Stimulated activated CD4-positive, alpha-beta T cell treated with anti-CD3 and anti-CD28 coated beads, Interleukin-1b, Interleukin-23, amount 100 ng/mL, for 1 hour (primary cell): ENCODE measurements at places on chromosomes 4 and X.

DNA sequence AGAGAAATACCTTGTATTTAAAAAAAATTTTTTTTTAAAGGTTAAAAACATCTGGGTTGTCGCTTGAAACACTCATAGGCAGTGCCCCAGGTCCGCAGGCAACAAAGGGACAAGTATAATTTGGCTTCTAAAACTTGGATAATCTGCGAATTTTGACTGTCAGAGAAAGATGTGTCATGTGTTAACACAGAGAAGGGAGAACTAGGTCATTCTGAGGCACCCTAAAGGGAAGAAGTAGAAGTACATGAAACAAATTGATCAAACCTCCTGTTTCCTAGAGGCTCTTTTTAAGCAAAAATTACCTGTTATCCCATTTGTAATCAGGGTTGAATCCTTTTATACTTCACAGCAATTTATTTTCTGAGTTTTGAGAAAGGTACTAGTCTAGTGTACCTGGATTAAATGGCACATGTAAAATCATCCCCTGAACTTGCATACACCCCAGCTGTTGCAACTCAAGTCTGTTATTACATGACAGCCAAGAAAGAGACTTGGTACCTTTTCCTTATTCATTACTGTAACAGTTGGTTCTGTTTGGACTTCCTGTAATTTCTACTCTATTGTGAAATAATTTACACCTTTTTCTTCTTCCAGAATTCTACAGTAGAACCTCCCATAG, 1.7 kb downstream of the SRD5A3 start:
- DNase-seq = no peak

- no peak for DNase-seq
Measured at GRCh38 chr4:141569141-141569540, 67.2 kb upstream of the IL15 start.

GRCh38 chrX:77450996-77451395, 3.8 kb downstream of the FGF16 start:
- DNase-seq = no peak

DNA sequence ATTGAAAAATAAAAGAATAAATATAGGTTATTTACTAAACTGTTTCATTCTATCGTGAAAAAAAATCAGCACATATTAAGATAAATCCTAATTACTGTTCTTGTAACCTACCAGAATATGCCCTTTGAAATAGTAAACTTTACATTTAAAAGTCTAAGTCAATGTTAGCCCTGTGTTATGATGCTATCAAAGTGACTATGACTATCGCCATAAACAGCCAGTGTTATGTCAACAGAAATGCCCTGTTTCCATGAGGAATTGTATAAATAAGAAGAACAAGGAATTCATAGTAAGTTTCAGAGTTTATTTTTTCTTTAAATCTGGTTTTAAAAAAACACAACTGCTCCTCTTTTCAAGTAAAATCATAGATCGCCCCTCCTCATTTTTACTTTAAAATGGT, 11.4 kb downstream of the NR3C2 start:
- DNase-seq = no peak

DNA sequence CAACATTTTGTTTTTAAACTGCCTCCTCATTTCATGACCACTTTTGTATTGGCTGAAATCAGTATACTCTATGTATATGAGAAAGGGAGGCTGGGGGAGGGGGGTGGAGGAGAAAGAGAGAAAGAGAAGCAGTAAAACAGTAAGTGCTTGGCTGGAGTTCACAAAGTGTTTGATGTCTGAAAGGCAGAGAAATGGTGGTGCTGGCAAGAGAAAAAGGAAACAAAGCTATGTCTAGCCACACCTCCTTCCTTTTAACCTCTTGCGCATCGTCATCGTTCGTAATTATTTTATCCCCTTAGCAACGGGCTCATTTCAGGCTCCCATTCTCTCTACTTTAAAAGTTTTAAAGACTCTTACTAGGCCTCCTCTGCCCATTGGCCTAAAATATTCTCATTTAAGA, 25.6 kb downstream of the RPA4 start:
- no peak for DNase-seq

DNA sequence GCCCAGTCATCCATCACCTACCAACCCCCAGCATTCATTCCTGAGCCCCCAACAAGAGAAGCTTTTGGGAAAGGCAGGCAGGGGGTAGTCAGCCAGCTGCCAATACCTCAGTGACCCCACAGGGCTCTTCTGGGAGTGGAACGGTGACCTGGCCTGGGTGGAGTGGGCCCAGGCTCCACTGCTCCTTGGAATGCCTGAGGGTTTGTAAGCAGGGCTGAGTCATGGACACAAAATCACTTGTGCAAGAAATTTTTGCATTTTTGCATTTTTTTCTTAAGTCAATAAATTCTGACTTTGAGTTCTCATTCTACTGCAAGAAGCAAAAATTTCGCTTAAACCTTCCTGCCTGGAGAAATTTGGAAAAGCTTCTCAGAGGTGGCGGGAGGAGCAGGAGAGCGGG, 18.5 kb downstream of the SORCS2 start:
- no peak for DNase-seq

DNA sequence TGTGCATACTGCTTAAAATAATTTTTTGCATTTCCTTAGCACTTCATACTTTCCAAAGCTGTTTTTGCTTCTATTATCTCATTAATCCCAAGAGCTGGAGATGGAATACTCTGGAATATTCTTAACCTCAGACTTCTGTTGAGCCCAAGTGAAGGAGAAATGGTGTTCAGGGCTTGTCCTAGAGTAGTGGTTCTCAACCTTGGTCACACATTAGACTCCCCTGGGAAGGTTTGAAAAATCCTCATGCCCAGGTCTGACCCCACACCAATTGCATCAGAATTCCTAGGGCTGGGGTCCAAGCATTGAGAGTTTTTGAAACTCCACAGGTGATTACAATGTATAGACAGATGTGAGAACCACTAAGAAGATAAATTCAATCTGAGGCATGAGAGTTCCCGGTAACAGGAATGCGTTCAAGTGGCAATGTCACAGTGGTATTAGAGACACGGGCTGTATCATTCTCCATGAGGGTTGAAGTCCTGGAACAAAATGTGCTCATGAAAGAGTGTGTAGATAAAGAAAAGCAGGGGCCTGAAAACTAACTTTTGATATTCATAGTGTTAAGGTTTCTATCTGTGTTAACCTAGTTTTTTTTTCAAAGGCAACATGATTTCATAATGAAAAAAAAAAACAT, 47.9 kb downstream of the AWAT2 start:
- no peak for DNase-seq

GRCh38 chrX:100939333-100939732, 10.6 kb upstream of the XKRX start:
- no peak for DNase-seq

GRCh38 chrX:25558137-25558536, 542.4 kb upstream of the ARX start:
- DNase-seq = no peak

- no peak for DNase-seq
Measured at GRCh38 chrX:117996408-117996807, 120.2 kb downstream of the KLHL13 start.

GRCh38 chr4:17317526-17317925, 194.4 kb downstream of the QDPR start:
- no peak for DNase-seq

DNA sequence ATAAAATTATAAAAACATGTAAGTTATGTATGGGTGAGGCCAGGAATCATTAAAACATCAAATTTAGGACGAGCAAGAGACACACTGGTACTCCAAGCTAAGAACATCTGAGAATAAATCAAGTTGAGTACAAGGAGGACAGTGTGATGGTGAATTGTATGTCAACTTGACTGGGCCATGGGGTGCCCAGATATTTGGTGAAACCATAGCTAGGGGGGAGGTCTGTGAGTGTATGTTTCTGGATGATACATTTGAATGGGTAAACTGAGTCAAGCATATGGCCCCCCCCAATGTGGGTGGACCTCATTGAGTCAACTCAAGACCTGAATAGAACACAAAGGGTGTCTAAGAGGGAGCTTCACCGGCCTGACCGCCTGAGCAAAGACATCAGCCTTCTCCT, 115.3 kb upstream of the BCOR start:
- no peak for DNase-seq

- DNase-seq = no peak
Measured at GRCh38 chr4:163378661-163379060, 35.0 kb downstream of the NPY5R start.

DNA sequence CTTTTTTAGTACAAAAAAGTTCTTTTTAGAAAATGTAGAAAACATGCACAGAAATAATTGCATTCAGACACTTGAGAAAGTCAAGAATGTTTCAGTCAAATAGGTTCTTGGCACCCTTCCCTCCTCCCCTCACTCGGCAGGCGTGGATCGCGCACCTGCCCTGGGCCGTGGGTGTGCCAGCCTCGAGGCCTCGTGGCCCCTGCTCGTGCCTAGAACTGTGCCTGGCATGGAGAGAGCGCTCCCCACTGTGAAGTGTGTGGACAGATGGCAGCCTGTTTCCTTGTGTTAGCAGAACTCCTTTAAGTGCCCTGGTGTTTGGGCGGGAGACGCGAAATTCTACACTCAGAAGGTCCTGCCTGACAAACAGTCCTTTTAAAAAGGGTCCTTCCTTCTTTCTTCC, 14.7 kb downstream of the RGS12 start:
- DNase-seq = no peak

DNA sequence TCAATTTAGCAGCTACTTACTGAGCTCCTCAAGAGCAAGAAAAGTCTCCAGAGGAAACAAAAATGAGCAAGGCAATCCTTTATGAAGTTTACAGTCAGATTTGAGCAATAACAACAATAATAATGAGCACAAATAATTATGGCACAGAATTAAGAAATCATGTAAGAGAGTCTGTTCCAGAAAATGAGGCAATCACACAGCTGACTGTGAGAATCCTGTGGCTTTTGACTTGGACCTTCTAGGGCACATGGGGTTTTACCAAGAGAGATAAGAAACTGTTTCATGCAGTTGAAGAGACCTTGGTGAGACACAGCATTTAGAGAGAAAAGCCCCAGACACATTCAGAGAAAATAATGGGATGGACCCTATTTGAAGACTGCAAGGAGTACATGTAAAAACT, 362.6 kb upstream of the MAGEB2 start:
- DNase-seq = no peak

DNA sequence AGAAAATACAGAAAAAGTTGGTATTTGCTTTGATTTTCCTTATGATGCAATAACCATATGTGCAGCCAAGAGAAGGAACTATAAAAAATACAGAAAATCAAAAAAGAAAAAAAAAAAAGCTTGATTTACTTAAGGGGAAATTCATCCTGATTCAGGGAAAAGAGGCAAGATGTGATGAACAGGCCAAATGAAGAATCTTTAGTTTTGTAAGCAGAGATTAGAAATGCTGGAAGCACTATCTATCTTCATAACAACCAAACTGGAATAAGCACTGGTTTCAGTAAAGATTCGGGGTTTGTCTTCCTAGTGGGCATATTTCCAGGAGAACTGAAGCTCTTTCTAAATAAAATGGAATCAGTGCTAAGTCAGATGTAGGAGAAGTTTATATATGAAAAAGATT, 82.9 kb upstream of the KCNIP4 start:
- no peak for DNase-seq

- no peak for DNase-seq
Measured at GRCh38 chrX:111386615-111387233, 25.3 kb downstream of the DCX start.

DNA sequence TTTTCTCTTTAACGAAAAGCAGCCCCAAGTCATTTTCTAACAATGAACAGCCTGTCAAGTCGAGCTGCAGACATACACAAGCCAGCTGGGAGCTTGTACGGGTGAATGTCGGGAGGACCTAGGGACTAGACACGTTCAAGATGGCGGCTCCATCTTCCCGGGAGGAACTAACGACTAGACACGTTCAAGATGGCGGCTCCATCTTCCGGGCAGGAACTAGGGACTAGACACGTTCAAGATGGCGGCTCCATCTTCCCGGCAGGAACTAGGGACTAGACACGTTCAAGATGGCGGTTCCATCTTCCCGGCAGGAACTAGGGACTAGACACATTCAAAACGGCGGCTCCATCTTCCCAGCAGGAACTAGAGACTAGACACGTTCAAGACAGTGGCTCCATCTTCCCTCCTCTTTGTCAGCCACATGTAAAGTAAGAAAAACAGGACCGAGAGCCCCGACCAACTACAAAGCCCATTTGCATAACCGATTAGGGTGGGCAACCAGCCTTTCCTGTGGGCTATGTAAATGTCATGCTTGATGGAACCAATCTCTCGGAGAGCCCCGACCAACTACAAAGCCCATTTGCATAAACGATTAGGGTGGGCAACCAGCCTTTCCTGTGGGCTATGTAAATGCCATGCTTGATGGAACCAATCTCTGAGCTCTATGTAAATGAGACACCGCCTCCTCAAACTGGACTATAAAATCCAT, 175.5 kb downstream of the DHRSX start:
- DNase-seq = no peak

DNA sequence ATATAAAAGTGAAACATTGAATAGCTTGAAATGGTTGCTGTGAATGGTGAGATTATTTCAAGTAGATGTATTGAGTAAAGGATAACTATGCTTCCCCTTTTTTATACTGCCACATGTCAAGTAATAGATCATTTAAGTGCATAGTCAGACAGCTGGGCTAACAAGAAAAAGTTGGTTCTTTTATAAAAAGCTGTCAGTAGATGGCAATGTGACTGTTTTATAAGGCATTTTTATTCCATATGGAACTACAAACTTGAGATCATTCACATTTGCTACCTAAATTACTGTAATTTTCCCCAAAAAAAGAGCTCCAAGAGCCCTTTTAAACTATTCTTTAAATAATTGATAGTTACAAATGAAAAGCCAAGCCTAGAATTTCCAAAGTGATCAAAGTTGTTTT, 831.0 kb downstream of the C4orf33 start:
- DNase-seq = no peak
